ENCODE measurements at places on chromosomes 4 and X. TPM values are rescaled to one million over a fixed set of nuclear protein-coding genes. Genes with fewer than 3 reads are reported as not detected.

GRCh38 chrX:118115953-118116712, 477 bp downstream of the KLHL13 start:
- DNase-seq, result peak; percentile 31

- DNase-seq, result no peak
Measured at GRCh38 chrX:43581888-43582539, 74.1 kb upstream of the MAOA start.

The PDGFRA gene
- 1.5 TPM for total RNA-seq

- no peak for DNase-seq
Measured at GRCh38 chrX:154598656-154599055, 13.7 kb downstream of the CTAG1A start.

DNA sequence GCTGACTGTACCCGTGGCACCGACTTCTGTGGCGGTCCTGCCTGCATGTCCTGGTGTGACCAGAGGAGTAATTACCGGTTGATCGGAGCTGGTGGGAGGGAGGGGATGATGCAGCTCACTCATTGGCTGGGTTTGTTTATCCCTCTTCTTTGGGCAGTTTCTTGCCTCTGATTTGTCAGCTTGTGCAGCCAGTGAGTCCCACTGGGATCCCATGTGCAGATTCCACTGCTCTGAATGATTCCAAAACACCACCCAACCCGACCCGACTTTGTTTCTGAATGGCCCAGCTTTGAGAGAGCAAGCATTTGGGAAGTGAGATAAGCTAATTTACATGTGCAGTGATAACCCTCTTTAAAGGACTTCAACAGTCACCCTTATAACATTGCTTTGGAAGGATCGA, 13.8 kb downstream of the FHDC1 start:
- no peak for DNase-seq

DNA sequence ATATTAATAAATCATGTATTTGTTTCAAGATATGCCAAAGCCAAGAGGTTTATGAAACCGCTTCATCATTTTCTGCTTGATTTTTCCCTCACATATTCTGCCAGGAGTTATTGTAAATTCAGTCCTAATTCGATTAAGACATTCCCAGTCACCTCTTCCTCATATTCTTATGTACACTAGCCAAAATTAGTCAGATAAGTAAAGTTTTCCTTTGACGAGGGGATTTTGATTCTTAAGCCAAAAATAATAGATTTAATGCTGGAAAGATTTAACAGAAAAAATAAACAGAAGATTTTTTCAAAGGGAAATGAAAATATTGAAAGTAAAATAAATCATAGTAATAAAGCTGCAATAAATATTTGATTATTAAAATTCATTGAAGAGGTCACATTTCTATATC, 51.0 kb upstream of the VEGFC start:
- no peak for DNase-seq

The EXOSC9 gene
- total RNA-seq, result 41.5 TPM
